ENCODE measurements at places on chromosomes 3 and 15. TPM values are rescaled to one million over a fixed set of nuclear protein-coding genes. Genes with fewer than 3 reads are reported as not detected.

MEIS2 gene
- not detected for total RNA-seq

CLDN18 gene
- not detected for total RNA-seq

ZSCAN2 gene
- total RNA-seq, result 6.3 TPM

NGLY1 gene
- 57.5 TPM for total RNA-seq

DNA sequence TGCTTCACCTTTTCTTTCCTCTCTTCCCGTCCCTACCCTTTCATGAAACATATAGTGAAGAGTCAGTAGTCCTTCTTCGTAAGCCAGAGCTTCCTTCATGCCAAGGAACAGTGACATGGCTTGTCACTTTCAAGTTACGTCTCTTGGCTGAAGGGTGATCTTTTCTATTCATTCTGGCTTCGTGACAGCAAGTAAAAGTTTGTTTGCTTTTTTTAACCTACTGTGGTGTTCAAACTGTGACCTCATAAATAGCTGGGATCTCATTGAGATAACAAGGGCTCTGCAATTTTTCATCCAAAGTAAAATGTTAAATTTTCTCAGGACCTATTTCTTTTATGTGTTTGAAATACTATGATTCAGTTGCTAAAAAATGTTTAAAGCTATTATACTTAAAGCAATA, 10.5 kb downstream of the CDIN1 start:
- H3K36me3 ChIP-seq, result peaks cover 4% of the 10 kb centered on the region
- no peaks in the 10 kb centered on the region for H3K27me3 ChIP-seq
- no peak for DNase-seq
- H3K4me3 ChIP-seq, result no peak overlapping the region
- H3K4me1 ChIP-seq, result peaks cover 14% of the 10 kb centered on the region

- H3K27me3 ChIP-seq, result no peaks in the 10 kb centered on the region
- no peak overlapping the region for H3K27ac ChIP-seq
- no peaks in the 10 kb centered on the region for H3K4me1 ChIP-seq
- DNase-seq, result no peak
- H3K4me3 ChIP-seq, result no peak overlapping the region
Observed at GRCh38 chr3:193489949-193490348, 64.7 kb downstream of the ATP13A4 start.

GRCh38 chr15:35068846-35069475, 16.1 kb downstream of the NANOGP8 start:
- DNase-seq, result no peak
- H3K27me3 ChIP-seq, result peaks cover 4% of the 10 kb centered on the region
- no peak overlapping the region for H3K4me3 ChIP-seq
- no peak overlapping the region for H3K27ac ChIP-seq
- H3K36me3 ChIP-seq, result no peaks in the 10 kb centered on the region

- peaks cover 11% of the 10 kb centered on the region for H3K4me1 ChIP-seq
- no peak overlapping the region for H3K4me3 ChIP-seq
Observed at GRCh38 chr15:22951381-22952280, 28.5 kb downstream of the CYFIP1 start.

GRCh38 chr3:43755516-43756200, 64.9 kb downstream of the ABHD5 start:
- H3K27me3 ChIP-seq, result no peaks in the 10 kb centered on the region
- peaks cover 2% of the 10 kb centered on the region for H3K36me3 ChIP-seq
- DNase-seq, result peak; percentile 64

GRCh38 chr3:70608434-70608833, 296.0 kb upstream of the MDFIC2 start:
- H3K4me1 ChIP-seq, result no peaks in the 10 kb centered on the region
- no peaks in the 10 kb centered on the region for H3K36me3 ChIP-seq
- no peak for DNase-seq
- H3K4me3 ChIP-seq, result no peak overlapping the region
- H3K27ac ChIP-seq, result no peak overlapping the region
- H3K27me3 ChIP-seq, result peaks cover 2% of the 10 kb centered on the region

DNA sequence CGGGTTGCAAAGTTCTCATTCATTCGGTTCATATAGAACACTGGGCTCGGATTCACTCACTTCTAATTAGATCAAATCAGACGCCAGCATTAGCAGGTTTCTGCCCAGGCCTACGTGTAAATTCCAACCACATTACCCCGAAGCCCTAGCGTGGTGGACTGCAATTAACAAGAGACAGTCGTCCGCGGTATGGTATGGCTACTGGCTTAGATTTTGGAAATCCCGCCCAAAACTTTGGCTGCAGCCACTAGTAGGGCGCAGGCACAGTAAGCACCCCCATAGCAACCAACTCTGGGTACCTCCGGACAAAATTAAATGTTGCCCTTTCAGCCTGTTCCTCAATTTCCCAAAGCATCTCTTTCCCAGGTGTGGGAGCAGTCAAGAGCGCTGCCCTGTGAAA, 771 bp downstream of the RARRES1 start:
- H3K27ac ChIP-seq, result no peak overlapping the region
- peak overlapping the region; percentile 34 for H3K4me3 ChIP-seq
- DNase-seq, result no peak
- H3K36me3 ChIP-seq, result no peaks in the 10 kb centered on the region
- peaks cover 3% of the 10 kb centered on the region for H3K27me3 ChIP-seq

- H3K4me1 ChIP-seq, result peaks cover 54% of the 10 kb centered on the region
- no peak for DNase-seq
- peak overlapping the region; percentile 98 for H3K27ac ChIP-seq
- H3K27me3 ChIP-seq, result no peaks in the 10 kb centered on the region
Observed at GRCh38 chr3:132660811-132661070, 612 bp downstream of the UBA5 start.

DNA sequence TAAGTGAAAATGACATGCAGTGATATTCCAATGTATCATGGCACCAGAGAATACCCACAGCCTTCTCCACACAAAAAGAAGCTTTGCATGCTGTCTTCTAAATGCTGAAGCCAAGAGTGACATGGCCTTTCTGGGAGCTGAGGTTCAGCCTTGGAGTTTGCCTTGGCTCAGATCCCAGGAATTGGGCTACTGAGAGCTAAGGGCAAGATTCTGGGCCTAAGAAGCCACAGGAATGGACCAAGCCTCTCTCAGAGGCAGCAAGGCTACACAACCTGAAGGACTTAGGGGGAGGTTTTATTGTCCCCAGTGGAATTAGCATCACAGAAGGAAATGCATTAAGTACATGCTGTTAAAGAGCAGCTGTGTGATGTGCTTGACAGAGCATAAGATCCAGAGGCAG, 1078.5 kb downstream of the TUSC7 start:
- no peaks in the 10 kb centered on the region for H3K36me3 ChIP-seq
- no peak overlapping the region for H3K4me3 ChIP-seq

DNA sequence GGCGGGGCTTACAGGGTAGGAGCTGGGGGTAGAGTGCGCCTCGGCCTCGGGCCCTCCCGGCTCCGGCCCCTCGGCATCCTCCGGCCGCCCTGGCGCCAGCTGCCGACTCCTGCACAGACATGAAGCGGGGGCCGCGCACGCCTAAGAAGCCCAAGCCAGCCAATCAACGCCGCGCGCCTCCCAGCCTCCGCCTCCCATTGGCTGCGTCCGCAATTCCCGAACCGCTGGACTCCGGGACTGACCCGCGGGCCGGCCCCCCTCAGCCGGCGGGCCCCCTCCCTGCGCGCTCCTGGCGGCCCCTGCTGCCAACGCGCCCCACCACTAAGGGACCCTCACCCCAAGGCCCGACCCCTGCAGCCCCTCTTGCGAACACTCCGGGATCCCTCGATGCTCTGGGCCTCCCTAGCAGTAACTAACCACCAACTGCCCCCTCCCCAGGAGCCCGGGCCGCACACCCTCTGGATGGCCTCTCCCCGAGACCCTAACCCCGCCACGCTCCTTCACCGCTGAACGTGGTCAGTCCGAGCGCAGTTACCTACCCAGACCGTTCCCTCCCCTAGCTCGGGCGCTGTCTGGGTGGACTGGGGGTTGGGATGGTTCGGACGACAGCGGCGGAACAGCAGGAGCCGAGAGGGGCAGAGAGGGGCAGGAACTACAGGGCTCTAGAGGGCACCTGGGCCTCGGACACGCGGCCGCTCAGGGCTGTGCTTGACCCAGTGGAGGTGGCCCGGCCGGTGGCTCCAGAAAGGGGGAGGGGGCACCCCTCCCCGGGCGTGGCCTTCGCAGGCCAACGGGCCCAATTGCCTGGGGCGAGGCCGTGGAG, 5.0 kb downstream of the GATA2 start:
- H3K36me3 ChIP-seq, result no peaks in the 10 kb centered on the region
- H3K4me3 ChIP-seq, result no peak overlapping the region
- H3K27me3 ChIP-seq, result peaks cover 77% of the 10 kb centered on the region
- H3K4me1 ChIP-seq, result peaks cover 23% of the 10 kb centered on the region

DNA sequence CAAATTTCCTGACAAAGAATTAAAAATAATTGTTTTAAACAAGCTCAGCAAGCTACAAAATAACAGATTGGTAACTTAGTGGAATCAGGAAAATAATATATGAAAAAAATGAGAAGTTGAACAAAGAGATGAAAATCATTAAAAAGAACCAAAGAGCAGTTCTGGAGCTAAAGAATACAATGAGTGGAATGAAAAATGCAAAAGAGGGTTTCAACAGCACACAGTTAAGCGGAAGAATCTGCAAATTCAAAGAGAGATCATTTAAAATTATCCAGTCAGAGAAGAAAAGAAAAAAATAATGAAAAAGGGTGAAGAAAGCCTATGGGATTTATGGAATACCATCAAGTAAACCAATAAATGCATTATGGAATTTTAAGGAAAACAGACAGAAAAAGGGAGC, 6.2 kb upstream of the GABRR3 start:
- peaks cover 19% of the 10 kb centered on the region for H3K4me1 ChIP-seq
- peaks cover 36% of the 10 kb centered on the region for H3K27me3 ChIP-seq
- no peak overlapping the region for H3K4me3 ChIP-seq
- DNase-seq, result no peak
- H3K27ac ChIP-seq, result no peak overlapping the region

- peak overlapping the region; percentile 12 for H3K4me3 ChIP-seq
- peak; percentile 25 for DNase-seq
- H3K27me3 ChIP-seq, result peaks cover 7% of the 10 kb centered on the region
- H3K27ac ChIP-seq, result peak overlapping the region; percentile 76
- peaks cover 59% of the 10 kb centered on the region for H3K4me1 ChIP-seq
- H3K36me3 ChIP-seq, result no peaks in the 10 kb centered on the region
Observed at GRCh38 chr15:70242951-70243685, 145.4 kb upstream of the TLE3 start.

DNA sequence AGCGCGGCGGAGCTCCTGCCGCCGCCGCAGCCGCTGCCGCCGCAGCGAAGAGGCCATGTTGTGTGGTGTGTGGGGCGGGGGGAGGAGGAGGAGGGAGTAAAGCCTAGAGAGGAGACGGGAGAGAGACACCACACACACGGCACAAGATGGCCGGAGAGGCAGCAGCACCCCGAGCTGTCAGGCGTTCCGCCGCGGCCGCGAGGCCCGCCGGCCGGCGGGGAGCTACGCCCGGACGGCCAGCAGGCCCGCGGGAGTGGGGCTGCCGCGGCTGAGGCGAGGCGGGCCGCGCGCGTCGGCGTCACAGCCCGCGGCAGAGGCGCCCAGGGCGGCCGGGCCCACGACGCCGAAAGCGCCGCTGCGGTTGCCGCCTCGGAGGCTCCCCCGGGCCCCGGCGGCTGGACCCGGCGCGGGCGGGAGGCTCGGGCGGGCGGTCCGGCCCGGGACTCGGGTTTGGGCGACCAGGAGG, 17.4 kb upstream of the CHD2 start:
- DNase-seq, result no peak
- H3K36me3 ChIP-seq, result peaks cover 45% of the 10 kb centered on the region
- peak overlapping the region; percentile 95 for H3K4me3 ChIP-seq
- H3K27me3 ChIP-seq, result no peaks in the 10 kb centered on the region
- peak overlapping the region; percentile 95 for H3K27ac ChIP-seq

GRCh38 chr3:155646128-155646527, 98.7 kb downstream of the PLCH1 start:
- no peak overlapping the region for H3K27ac ChIP-seq
- no peak for DNase-seq
- no peaks in the 10 kb centered on the region for H3K36me3 ChIP-seq
- H3K4me1 ChIP-seq, result no peaks in the 10 kb centered on the region

DNA sequence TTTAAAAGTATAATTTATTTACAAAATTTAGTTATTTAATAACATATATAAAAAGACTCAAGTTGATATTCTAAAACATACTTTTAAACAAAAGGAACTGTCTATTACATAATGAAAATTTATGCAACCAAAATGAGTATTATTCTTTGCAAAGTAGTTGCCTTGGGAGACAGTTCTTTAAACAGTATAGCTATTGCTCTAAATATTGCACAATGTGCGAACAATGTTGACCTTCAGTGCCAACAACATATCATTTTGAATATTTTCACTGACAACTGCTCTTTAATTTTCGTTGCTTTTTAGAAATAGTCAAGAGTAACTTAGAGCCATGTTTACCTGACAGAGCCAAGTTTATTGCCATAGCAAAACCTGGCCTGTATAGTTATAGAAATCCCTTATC, 124.9 kb downstream of the ZBTB20 start:
- DNase-seq, result no peak
- H3K4me1 ChIP-seq, result no peaks in the 10 kb centered on the region
- H3K36me3 ChIP-seq, result no peaks in the 10 kb centered on the region
- H3K27me3 ChIP-seq, result no peaks in the 10 kb centered on the region
- no peak overlapping the region for H3K4me3 ChIP-seq

DNA sequence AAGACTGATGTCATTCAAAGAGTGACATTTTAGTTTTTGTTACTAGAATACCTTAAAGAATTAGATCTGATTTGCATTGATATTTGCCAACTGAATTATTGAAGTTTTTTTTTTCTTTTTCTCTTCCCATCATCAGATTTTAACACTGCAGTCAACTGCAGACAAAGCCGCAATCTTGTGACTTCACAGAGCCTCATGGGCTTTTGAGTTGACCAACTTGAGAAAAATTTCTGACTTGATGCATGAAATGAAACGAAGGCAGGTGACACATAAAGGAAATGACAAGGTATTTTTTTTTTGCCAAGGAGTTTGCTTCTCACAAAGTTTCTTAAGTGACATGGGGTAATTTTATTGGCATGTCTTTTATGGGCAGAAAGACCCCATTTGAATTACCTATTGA, 383.7 kb downstream of the GAP43 start:
- no peak for DNase-seq
- no peaks in the 10 kb centered on the region for H3K27me3 ChIP-seq
- no peak overlapping the region for H3K4me3 ChIP-seq
- no peak overlapping the region for H3K27ac ChIP-seq

DNA sequence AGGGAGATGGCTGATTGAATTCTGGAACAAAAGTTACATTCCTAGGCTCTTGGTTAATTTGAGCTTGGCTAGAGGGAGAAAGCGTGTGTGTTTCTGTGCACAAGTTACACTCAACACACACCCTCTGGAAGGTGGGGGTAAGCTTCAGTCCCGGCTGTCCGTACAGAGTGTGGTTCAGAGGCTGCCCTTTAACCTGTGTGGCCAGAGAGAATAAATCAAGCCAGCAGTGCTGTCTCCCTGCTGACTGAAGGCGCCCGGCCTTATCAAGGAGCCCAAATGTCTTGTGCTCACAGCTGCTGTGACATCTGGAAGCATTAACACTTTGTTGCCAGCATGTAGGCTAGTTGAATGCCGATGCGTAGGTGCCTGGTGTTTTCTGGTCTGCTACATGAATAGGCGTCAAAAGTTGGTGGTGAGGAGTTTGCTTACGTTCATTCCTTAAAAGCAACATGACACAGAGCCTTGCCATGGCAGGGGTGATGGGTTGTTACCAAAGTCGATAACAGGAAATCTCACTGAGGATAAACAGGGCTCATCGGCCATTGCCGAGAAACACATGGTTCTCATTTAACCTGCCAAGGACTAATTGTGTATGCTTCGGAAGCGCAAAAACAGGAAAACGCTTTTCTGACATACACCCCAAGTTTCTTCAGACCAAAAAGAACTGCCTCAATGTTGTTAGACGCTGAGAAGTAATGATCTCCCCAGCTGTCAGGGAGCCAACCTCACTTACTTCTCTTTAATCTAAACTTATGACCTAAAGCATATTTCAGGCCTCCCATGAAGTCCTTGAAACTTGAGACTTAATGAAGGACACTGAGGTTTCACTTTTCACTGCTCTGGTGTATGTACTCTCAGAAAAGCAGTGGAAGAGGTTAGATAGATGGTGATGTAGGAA, 95.8 kb upstream of the CTDSPL start:
- peaks cover 7% of the 10 kb centered on the region for H3K27me3 ChIP-seq
- H3K27ac ChIP-seq, result no peak overlapping the region
- no peaks in the 10 kb centered on the region for H3K4me1 ChIP-seq
- no peak for DNase-seq
- no peaks in the 10 kb centered on the region for H3K36me3 ChIP-seq
- no peak overlapping the region for H3K4me3 ChIP-seq
